ENCODE measurements at places on chromosomes 2 and 18.

DNA sequence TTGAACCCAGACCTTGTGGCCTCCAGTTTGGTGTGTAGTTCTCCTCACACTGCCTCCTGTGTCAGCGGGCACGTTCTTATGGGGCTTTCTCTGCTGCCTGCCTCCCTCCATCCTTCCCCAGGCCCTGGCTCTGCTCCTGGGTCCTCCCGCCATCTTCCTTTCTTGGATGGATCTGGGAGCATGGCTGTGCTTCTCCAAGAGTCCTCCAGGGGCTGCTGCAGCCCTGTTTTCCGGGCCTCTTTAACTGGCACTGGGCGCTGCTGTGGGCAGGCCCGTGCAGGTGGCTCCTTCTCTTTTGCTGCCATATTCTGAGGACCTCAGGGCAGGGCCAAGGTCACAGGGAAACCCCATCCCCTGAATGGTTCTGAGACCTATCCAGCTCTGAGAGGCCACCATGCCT lies 17.8 kb downstream of the THNSL2 start:
- no peak for DNase-seq

- DNase-seq, result no peak
Measured at GRCh38 chr18:10750191-10751035, 224.6 kb downstream of the NAPG start.

DNA sequence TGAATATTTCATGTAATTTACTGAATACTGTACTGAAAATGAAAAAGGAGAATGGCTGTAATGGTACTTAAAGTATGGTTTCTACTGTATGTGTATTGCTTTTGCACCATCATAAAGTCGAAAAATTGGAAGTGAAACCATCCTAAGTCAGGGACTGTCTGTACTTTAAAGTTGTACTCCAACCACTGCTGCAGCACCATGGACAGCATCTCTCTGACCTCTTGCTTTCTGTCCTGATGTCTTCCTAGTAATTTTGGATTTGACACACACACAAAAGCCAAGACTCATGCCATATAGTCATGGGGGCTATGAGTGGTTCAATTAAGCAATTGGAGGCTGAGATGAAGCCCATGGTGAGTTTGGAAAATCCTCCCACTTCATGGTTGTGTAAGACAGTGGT lies 256.3 kb upstream of the PKDCC start:
- DNase-seq, result no peak

DNA sequence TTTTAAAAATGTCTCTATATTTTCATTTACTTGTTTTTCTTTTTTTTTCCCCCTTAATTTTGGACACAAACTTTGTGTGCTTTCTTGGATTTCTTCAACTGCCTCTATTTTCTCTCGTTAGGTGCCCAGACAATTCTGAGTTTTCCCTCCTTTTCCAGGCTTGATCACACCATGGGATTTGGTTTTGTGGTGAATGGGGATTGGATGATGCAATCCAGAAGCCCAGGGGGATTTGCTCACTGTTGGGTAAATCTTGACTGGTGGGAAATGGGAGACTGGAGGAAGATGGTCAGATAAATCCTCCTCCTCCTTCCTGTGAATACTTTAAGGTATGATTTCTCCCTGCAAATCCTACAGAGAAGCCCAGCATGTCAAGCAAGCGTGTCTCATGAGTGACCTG lies 19.5 kb upstream of the PAX8 start:
- DNase-seq, result no peak

DNA sequence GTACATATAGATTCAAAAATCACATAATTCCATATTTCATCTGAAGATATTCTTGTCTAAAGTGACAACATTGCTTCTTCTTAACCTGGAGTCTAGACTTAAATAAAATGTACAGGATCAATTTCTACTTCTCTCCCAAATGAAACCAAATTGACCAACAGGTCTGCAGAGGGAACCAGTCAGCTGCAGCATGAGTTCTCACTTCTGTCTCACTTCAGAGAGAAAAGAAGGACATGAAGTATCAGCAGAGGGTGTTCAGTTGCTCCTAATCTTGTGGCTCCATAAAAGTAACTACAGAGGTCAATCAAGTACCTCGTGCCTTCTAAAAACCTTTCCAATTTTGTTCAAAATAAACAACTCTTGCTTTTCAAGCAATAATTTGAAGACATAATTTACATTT lies 47.2 kb upstream of the MAP2 start:
- DNase-seq, result no peak

- DNase-seq, result no peak
Measured at GRCh38 chr2:45084361-45085020, 75.2 kb upstream of the SIX2 start.

GRCh38 chr18:56115071-56116015 lies 523.0 kb downstream of the TXNL1 start:
- DNase-seq, result no peak

- no peak for DNase-seq
Measured at GRCh38 chr2:72028996-72029395, 118.7 kb downstream of the CYP26B1 start.

DNA sequence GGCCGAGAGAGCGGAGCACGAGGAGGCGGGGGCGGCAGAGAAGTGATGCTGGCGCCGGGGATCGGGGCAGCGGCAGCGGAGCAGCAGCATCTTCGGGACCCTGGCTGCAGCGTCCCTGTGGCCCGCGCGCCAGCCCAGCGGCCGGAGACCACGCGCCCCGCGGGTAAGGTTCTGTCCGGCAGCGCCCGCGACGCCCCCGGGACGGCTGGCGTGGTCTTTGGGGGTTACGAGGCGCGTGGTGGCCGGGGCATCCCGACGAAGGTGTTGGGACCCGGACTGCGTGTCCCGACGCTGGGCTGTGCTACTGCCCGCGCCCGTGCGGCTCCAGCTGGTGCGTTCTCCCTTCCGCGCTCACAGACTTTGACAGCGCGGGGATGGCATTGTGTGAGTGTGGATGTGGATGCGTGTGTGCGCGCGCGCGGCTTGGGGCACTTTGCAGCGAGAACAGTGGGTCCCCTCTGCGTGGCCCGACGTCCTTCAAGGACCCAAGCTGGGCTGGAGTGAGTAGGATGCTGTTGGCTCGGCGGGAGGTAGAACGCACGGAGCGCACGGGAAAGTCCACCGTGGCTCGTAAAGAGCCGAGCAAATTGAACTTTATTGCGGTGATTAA lies 405.0 kb downstream of the XIRP2 start:
- no peak for DNase-seq

- DNase-seq, result no peak
Measured at GRCh38 chr2:24539258-24539657, 48.2 kb downstream of the NCOA1 start.

GRCh38 chr18:26928670-26929313 lies 63.3 kb upstream of the AQP4 start:
- no peak for DNase-seq

GRCh38 chr2:80459028-80459427 lies 154.5 kb upstream of the LRRTM1 start:
- DNase-seq, result no peak

DNA sequence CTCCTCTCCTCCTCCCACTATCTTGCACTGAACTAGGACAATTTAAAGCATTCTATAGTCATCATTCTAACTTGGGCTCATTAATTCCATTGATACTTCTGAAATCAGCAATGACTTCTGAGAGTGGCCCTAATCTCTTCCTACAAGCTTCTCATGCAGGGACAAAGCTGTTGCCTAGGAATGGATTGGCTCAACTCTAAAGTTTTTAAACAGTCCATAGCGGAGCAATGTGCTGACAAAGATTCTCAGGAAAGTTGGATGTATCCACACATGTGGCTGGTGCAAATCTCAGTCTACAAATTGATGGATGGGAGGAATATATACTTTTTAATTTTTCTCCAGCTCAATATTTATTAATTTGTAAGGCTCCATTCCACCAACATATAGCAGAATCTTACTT lies 388.9 kb downstream of the SETBP1 start:
- no peak for DNase-seq

GRCh38 chr18:44941516-44941915 lies 260.8 kb downstream of the SETBP1 start:
- DNase-seq, result no peak

- DNase-seq, result no peak
Measured at GRCh38 chr2:70115646-70116442, 28.6 kb downstream of the PCBP1 start.

DNA sequence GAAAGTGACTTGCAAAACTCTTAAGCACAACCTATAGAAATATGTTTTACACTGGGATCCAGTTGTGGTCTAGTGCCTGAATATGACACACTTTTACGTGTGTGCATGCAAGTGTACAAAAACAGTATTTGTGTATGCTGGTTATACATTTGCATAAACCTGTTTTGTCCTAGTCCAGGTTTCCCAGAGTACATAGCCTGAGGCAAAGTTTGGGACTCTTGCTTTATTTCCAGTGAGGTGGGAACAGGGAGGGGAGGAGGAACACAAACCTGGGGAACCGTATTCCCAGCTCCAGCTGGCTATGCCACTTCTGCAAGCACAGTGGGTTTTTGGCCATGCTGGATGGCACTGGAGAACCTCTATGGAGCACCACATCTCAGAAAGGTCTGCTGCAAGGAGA lies 481.1 kb upstream of the HS6ST1 start:
- no peak for DNase-seq

DNA sequence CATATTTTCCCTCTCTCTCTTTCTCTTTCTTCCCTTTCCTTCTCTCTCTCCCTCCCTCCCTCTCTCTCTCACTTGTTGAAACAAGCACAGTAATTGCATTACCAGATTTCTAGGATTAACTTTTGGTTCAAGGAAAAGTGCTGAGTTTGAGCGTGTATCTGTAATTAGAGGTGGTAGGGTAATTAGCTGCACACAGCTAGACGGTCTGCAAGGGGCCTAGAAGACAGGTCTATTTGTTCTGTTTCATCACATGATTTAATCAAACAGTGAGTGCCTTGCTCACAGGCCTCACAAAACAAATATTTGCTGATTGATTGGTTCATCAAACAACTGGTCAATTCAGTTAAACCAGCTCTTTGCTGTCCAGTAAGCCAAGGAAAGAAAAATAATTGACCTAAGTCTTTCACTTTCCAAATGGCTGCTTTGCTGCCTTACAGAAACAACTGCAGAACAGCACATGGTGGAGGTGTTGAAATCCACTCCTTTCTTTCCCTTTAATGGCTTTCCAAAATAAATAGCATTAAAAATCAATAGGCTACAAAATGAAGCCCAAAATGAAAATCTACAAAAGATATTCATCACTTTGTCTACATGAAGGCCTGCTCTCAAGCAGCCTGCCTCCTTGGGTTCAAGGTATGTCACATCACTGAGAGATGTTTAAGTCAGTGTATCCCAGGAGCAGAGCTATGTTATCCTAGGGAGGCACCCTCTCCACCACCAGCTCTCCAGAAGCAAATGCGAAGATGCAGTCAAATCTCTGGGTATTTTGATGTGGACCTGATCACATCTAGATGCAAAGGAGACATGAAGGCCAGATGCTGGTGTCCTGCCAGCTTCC lies 264.4 kb upstream of the SIX2 start:
- no peak for DNase-seq

GRCh38 chr2:38182492-38183003 lies 106.6 kb upstream of the CYP1B1 start:
- no peak for DNase-seq

DNA sequence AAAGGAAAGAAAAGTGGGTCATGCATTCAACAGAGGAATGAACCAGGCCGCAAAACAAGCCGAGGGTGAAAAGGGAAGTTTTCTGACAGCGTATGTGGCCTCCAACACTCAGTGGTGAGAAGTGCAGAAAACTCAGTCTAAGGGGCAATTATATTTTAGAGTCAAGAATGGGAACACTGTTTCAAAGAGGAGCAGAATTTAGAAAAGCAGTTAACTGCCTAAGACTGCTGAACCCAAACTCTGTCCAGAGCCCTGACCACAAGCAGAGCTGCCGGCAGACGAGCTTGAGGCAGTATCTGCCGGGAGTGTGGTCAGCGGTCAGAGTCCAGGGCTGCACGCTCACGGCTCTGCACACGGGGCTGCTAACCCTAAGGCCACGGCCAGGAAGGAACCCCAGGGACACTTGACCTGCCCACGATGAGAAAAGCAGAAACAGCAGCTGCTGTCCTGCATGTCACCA lies 347.0 kb upstream of the ID2 start:
- no peak for DNase-seq

GRCh38 chr2:134818321-134818720 lies 20.1 kb upstream of the ACMSD start:
- no peak for DNase-seq

- no peak for DNase-seq
Measured at GRCh38 chr18:45602926-45603325, 12.3 kb upstream of the SLC14A2 start.

DNA sequence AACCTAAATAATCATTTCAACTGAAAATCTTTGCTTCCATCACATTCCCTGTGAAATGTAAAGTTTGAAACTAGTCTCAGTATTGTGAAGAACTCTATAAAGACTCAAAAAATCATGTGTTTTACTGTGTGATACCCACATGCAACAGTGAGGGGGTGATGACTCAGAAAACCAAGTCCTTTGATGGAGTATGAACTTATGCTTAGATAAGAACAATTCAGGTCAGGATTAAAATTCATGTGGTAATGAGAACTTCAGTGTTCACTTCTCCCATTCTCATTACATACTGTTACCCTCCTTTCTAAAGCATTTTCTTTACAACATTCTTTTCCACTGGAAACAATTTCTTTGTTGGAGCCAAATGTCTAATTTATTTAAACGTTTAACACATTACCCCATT lies 360.2 kb downstream of the FSIP2 start:
- DNase-seq, result no peak

- no peak for DNase-seq
Measured at GRCh38 chr2:71474744-71475397, 21.5 kb downstream of the DYSF start.

DNA sequence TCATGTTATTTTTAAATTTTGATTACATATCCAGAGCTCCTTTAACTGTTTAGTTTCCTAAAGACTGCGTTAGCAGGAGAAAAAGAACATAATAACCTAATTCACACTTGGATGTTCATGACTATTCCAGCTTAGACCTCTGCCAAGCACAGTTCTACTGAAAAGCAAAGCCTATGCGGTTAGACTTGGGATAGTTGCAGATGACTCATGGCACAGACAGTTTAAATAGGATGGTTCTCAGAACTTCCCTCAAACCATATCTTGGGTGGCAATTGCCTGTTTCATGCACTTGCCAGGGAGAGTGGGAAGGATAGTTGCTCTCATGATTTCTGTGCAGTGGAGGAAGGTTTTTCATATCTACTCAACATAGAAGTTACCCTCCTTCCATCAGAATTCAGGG lies 149.7 kb upstream of the KLHL29 start:
- DNase-seq, result no peak

GRCh38 chr2:12685145-12685544 lies 31.6 kb upstream of the TRIB2 start:
- DNase-seq, result no peak
